Mucosa of gallbladder (tissue), 1 donor: ENCODE measurements at places on chromosomes 3 and 15. TPM values are rescaled to one million over a fixed set of nuclear protein-coding genes. Genes with fewer than 3 reads are reported as not detected.

DNA sequence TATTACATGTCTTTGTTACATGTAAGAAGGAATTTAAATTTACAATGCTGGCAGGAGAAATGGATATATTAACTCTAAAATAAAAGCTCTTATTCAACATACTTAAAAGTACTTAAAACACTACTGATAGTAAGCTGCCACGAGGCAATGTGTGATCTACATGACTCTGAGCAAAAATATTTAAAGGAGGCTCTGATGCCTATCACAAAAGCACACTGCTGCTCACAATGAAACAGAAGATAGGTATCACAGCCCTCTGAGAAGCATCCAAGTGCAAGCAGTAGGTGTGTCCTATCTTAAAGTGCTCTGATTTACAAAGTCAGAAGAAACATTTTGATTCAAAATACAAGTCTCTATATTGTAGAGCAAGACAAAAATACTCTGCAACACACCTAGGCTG, 371.2 kb upstream of the WNT5A start:
- no peak for DNase-seq

DNA sequence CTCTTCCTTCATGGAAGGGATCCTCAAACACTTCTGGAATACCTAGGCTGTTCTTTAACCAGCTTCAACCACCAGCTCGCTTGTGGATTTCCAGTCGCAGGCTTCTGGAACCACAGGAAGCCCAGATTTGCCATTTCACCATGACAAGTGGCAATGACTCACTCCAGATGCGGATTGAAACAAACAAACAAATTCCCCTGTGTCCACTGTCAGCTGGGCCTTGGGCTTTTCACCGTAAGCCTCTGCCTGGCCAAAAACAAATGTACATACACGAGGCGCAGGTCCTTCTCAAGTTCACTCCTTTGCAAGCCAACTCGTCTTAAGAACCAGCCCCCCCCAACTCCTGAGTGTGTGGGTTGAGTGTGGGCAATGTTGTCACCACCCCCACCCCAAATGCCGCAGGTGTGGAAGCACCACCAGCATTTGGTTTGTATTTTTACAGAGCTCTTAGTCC, 8.8 kb downstream of the BCL6 start:
- DNase-seq = peak; percentile 26

- no peak for DNase-seq
Measured at GRCh38 chr3:14152233-14152962, 26.0 kb downstream of the XPC start.

DNA sequence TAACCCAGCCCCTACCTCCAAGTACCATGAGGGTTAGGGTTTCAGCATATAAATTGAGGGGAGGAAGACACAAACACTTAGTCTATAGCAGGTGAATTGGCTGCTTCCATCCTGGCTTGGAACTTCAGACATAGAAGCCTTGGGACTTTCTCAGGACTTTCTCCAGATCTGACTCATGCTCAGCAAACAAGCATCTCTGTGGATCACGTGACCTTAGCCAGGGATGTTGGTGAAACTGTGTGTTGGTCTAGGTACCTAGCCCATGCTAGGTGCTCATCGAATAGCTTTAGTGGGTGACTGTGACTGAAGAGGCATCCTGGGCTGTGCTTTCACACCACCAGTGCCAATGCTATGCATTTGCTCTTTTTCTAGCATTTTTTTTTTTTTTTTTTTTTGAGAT, 58.9 kb downstream of the CD47 start:
- no peak for DNase-seq

GRCh38 chr3:10855871-10856662, 40.0 kb downstream of the SLC6A11 start:
- DNase-seq = no peak

DNA sequence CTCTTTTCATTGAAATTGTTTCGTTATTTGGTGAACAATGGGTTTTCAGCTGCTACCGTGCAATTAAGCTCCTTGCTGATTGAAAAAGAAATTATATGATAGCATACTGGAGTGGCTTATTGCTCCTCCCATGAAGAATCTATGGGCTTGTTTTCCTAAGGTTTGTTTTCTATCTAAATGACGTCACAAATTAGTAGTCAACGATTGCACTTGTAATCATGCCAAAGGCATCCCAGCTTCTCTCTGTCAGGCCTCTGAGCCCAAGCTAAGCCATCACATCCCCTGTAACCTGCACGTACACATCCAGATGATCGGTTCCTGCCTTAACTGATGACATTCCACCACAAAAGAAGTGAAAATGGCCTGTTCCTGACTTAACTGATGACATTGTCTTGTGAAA, 388.0 kb upstream of the LMCD1 start:
- DNase-seq = no peak

GRCh38 chr3:184846496-184846895, 34.5 kb downstream of the VPS8 start:
- no peak for DNase-seq

DNA sequence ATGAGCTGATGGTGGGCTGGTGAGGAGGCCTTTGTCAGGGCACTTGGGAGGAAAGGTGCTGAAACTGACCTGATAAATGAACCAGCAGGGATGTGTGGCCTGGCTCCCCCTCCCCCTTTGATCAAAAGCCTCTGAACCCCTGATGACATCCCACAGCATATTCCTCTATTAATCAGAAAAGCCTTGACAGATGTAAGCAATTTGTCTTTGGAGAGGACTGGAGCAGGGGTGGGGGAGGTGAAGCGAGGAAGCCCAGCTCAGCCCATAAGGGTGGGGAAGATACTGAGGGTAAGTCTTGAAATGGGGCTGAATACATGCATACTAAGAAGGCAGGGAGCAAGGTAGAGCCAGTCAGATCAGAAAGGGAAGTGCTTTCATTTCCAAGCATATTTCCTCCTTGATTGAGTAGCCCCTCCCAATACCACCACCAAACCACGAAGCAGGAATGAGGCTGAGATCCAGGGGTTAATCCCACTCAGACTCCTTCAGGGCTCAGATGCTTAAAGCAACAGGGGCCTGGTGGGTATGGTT, 34.7 kb upstream of the MRPS22 start:
- no peak for DNase-seq

- DNase-seq = no peak
Measured at GRCh38 chr3:76308541-76308940, 523.2 kb upstream of the ZNF717 start.

GRCh38 chr3:110710603-110711002, 361.0 kb upstream of the NECTIN3 start:
- no peak for DNase-seq

DNA sequence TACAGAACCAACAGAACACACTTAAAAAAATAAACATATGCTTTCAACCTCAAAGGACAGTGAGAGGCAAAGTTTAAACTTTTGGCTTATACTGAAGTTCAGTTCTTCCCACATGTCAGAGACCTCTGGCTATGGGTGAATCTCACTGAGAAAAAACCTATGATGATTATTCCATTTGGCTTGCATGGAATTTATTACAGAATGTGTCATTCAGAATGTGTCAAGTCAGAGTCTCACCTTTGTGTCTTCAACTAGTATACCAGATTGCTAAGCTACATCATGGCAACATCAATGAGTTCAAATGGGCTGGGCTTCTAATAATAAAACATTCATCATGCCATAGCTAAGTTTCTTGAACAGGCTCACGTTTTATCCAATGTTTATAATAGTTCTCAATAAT, 987.0 kb downstream of the NTRK3 start:
- DNase-seq = no peak

GRCh38 chr3:47270526-47270925, 12.1 kb downstream of the KIF9 start:
- DNase-seq = no peak

DNA sequence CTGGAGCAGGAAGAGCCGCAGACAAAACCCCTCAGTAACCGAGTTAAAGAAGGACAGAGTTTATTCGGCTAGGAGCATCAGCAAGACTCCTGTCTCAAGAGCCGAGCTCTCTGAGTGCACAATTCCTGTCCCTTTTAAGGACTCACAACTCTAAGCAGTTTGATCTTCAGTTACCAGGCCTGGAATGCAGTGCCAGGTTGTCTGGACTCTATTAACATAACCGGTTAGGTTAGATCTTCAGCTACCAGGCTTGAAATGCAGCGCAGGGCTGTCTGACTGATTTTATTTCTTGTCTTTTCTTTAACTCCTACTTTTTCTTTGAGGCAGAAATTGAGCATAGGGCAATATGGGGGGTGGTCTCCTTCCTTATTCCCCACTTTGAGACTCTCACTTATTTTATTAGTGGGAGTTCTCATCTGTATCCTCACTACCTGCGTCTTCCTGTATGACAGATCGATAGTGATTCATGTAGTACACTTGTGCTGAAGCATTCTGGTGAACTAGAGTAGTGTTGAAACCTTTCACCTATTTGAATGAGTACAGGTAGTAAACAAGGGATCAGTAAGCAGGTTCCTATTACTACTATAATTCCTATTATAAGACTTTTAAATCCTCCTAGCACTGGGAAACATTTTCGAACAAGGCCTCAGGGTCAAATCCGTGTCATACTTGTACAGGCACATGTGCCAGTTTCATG, 325.0 kb downstream of the CGGBP1 start:
- no peak for DNase-seq

- DNase-seq = no peak
Measured at GRCh38 chr3:55816794-55817576, 329.9 kb upstream of the WNT5A start.

- no peak for DNase-seq
Measured at GRCh38 chr3:197854596-197855343, 63.7 kb downstream of the LRCH3 start.

GRCh38 chr3:41808152-41808551, 153.8 kb downstream of the ULK4 start:
- DNase-seq = no peak

- no peak for DNase-seq
Measured at GRCh38 chr3:44903751-44904150, 29.3 kb downstream of the TGM4 start.

GRCh38 chr3:72054976-72055375, 270.0 kb upstream of the PROK2 start:
- no peak for DNase-seq

- no peak for DNase-seq
Measured at GRCh38 chr15:67085237-67085817, 19.9 kb downstream of the SMAD3 start.

DNA sequence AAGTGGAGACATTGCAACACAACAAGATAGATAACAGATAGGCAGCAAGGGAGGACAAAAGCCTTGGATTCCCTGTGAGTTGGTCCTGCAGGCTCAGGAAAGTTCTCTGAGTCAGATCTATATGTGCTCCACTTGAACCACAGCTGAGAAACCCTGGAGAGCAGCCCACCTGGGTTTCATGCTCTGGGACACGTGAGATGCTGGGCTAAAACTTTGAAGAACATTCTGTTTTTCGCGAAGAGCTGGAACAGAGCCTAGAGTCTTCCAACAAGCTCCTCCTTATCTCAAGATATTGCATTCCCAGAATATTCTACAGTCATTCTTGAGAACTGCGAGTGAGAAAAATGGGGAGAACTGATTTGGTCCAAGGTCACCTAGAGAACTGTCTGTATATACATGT, 583.0 kb upstream of the ROBO1 start:
- no peak for DNase-seq

DNA sequence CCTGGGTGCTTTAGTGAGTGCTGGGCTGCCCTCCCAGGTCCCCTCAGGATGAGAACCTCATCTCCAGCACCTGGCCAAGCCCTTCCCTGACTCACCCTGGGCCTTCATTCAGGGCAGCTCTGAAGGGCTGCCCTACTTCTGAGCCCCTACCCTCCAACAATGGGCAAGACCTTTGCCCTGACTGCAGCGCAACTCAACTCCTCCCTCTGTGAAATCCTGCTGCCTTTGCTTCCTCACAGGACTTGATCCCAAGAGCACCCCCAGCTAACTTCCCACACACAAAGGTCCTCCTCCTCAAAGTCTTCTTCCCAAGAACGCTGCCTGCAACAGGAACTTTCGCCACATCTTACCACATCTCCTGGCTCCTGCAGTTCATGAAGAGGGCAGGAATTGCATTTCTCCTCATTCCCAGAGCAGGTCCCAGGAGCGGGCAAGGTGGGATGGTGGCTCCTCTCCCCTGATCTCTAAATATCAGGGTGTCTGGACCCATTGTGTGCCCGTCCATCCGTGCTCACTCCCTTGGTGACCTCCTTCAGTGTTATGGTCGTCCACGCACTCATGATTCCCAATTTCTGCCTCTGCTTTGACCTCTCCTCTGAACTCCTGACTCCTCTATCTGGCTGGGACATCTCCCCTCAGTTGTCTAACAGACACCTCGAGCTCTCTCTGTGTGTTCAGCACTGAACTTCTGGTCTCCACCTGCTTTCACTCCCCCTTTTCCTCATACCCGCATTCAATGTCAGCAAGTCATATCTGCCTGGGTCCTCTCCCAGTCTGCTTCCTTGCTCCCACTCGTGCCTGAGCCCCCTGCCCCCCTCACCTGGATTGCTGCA, 4.5 kb upstream of the SSUH2 start:
- DNase-seq = no peak

DNA sequence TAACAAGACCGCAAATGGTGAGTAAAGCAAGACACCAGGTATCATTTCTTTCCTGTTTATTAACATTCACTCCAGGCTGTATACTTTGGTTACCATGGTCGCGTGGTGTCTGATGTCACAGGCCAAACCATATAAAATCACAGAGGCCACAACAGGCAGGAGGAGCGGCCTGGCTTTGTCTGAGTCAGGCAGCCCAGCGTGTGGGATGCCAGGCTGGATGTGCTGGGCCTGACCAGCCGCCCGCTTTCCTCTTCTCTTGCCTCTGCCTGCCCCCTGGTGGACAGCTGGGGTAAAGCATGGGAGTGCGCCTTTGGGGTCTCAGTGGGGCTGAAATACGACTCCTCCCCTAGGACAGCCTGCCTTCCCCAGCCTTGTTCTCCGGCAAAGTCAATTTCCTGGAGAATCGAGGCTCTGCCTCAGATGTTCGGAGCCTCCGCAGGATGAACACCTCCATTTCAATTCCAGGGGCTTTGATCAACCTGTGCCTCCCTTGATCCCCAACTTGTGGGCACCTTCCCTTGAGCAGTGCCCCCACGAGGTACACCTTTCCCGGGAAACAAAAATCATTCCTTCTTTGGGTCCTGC, 78.2 kb downstream of the CCNL1 start:
- DNase-seq = peak; percentile 88

DNA sequence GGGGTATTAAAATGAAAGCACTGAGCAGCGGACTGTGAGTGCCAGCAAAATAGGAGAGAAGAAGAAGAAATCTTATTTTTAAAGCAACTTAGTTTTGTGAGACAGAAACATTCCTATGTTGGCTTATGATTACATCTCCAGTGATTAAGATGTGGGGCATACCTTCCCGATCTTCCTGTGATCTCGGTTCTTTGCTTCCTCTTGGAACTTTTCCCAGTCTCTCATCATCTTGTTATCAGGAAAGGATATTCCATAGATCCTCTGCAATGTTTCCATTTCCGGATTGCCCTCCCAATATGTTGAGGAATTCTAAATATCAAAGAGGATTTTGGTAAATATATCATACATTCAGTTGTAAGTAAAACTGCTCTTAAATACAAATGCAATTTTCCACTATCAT, 22.2 kb downstream of the TARS3 start:
- DNase-seq = no peak

CPA3 gene
- 46.6 TPM for total RNA-seq

FBXO22 gene
- total RNA-seq = 29.1 TPM

HESX1 gene
- total RNA-seq = 0.52 TPM

GABRR3 gene
- total RNA-seq = not detected

PRKAR2A gene
- 61.9 TPM for total RNA-seq

RLBP1 gene
- not detected for total RNA-seq

FAM131A gene
- total RNA-seq = 41.5 TPM

CPEB1 gene
- 4.8 TPM for total RNA-seq

TICRR gene
- total RNA-seq = 0.37 TPM

ARIH2 gene
- total RNA-seq = 76.7 TPM

SCN5A gene
- total RNA-seq = 0.20 TPM

CAPN3 gene
- total RNA-seq = 8.1 TPM

LRRN1 gene
- total RNA-seq = 33.0 TPM

ADGRG7 gene
- 2.0 TPM for total RNA-seq

MCF2L2 gene
- total RNA-seq = 1.8 TPM

MFN1 gene
- total RNA-seq = 43.3 TPM
